A673 (cell line): ENCODE measurements at places on chromosomes 13 and 19. TPM values are rescaled to one million over a fixed set of nuclear protein-coding genes. Genes with fewer than 3 reads are reported as not detected.

DNA sequence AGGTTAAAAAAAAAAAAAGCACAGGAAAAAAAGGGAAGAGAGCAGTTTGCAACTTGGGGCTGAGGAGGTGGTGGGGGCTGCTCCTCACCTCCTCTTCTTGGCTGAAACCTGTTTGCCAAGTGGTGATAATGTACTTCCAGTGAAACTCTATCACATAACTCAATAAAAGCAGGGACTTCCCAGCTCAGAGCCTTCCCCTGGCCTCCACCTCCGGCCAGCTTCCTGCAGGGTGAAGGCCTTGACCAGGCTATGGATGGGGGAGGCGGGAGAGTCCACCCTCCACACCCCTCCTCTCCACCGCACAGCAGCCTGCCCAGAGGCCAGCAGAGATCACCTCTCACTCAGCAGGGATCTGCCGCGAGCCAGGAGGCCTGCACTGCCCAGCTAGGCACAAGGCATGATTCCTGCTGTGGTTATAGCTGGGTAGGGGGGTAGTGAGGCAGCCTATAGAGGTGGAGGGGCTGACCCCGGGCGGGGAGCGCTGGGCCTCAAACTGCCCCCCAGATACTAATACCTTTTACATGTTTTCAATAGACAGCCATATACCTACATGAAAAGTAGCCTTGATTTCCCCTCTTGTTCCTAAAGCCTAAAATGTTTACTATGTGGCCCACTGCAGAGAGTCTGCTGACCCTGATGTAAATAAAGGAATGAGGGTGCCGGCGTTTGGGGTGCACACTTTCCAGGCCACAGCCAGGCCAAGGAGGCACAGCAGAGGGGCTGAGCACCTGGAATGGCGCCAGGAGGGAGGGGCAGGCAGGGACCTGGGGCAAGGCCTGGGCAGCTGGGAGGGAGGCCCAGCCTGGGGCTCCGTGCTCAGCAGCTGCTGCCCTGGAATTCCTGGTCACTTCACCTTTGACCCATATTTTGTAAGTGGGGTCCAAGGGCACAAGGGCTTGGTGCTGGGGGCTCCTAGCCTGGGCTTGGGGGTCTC is 10.3 kb downstream of the ZNF787 start:
- DNase-seq: no peak

Gene KCNRG
- 1.4 and 2.1 TPM in 2 replicates for total RNA-seq

- no peak for DNase-seq
Measured at GRCh38 chr13:63948045-63948444, 2532.4 kb upstream of the PCDH20 start.

GRCh38 chr13:30110301-30111070 is 196.9 kb downstream of the KATNAL1 start:
- no peak for DNase-seq

Gene IGFL3
- not detected in 2 replicates for total RNA-seq

DNA sequence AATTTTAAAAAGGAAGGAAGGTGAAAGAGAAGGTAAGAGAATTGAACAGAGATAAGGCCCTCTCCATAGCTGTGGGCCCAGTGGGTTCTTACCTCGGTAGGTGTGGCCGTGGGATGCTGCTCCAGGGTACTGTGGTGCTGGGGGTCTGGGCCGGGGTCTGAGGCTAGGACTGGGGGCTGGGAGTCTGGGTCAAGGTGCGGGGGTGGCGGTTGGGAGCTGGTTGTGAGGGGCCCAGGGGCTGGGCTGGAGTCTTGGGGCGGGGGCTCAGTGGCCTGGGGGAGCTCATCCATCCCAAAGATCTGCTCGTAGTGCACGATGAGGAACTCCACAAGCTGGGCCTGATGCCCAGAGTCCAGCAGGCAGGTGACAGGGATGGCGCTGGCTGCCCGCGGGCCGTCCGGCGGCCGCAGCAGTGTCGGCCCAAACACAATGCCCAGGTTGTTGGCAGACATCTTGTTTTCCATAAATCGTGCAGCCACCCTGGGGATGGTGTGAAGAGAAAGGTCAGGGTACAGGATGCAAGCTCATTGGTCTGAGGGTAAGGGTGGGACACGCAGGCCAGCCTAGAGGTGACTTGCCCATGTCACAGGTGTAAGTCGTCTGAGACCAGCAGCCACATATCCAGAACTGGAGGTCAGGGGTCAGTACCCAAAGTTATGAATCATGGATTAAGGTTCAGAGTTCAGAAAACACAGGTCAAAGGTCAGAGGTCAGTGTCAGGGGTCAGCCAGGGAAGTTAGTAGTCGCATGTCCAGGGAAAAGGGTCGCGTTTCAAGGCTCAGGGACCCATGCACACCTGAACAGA is 5.9 kb upstream of the LPAR2 start:
- no peak for DNase-seq

DNA sequence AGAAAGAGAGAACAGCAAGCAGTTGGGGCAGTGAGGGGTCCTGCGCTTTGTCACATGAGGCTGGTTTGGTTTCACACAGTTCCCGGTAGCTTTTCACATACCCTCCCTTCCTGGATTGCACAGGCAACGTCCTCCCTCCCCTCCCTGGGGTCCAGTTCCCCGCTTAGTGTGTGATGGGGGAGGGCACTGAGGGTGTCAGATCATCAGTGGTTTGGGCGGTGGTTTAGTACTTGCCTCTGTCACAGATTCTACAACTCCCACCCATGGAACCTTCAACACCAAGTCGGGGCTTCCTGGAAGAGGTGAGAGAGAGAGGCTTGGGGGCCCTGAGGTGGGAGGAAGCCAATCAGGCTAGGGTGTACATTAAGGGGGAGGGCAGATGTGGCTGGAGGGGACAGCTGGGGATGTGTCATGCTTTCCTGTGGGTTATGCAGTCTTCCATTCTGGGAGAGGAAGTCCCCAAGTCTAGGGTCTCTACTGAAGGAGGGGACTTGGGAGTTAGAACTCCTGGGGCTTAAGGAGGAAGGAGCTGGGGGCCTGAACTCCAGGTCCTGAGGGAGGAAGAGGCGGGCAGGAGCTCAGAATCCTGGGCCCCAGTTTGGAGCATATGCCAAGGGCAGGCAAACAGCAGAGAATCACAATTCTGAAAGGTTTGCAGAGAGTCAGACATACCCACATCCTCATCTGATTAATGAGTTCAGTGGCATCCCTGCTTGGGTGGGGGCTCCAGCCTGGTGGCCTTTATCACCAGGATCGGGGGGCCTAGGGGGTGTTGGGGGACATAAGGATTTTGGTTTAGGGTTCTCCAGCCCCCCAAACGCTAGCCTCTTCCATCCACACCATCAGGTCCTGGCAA is at the start of gene NKG7:
Gene NKG7, minus strand, starts transcription at position 6 of the 856 bp plus-strand sequence. CDS start 119 bp downstream, outside the sequence.
- no peak for DNase-seq

Gene PCDH20
- total RNA-seq: 1.9 and 2.1 TPM in 2 replicates
